NCI-H446 treated with DMSO at 0.1 percent for 48 hours (cell line): ENCODE measurements at places on chromosomes 3 and 15.

DNA sequence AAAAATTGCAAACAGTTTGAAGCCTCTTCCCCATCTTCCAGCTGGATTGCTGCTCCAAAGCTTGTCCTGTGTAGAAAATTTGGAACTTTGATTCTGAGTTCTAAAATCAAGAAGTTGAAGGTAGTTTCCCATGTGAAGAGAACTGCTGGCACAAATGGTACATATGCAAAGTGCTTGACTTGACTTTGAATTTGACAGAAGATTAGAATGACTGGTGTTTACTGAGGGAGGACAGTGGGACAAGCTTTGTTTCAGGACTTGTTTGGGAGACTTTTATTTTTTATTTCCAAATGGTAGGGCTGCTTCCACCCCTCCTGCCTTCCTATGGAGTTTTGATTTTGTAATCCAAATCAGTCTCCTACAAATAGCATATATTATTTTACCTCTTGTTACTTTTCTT, 7.4 kb downstream of the ZFAND6 start:
- no peak for DNase-seq

- DNase-seq: no peak
Observed at GRCh38 chr3:40661284-40661683, 136.5 kb downstream of the ZNF621 start.

GRCh38 chr3:37800022-37800551, 61.6 kb upstream of the CTDSPL start:
- DNase-seq: no peak

DNA sequence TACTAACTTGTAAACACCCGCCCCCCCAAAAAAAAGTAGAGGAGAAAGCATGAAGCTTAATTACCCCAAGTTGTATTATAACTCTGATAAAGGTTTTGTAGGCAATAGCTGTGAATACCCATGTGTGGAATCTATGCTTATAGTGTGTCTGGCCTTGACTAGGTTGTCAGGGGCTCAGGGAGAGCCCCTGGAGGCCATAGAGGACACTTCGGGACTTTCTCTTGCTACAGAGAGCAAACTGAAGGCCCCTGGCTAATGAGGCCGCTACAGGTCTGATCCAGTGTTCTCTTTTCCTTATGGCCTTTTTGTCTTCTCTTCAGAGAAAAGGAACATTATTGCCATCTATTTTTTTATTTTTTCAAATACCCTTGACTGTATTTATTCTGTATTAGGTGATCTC, 19.1 kb upstream of the SCAANT1 start:
- DNase-seq: no peak

- no peak for DNase-seq
Observed at GRCh38 chr15:80174017-80174746, 21.4 kb downstream of the FAH start.

GRCh38 chr3:113272385-113272779, 61.0 kb downstream of the BOC start:
- DNase-seq: no peak

DNA sequence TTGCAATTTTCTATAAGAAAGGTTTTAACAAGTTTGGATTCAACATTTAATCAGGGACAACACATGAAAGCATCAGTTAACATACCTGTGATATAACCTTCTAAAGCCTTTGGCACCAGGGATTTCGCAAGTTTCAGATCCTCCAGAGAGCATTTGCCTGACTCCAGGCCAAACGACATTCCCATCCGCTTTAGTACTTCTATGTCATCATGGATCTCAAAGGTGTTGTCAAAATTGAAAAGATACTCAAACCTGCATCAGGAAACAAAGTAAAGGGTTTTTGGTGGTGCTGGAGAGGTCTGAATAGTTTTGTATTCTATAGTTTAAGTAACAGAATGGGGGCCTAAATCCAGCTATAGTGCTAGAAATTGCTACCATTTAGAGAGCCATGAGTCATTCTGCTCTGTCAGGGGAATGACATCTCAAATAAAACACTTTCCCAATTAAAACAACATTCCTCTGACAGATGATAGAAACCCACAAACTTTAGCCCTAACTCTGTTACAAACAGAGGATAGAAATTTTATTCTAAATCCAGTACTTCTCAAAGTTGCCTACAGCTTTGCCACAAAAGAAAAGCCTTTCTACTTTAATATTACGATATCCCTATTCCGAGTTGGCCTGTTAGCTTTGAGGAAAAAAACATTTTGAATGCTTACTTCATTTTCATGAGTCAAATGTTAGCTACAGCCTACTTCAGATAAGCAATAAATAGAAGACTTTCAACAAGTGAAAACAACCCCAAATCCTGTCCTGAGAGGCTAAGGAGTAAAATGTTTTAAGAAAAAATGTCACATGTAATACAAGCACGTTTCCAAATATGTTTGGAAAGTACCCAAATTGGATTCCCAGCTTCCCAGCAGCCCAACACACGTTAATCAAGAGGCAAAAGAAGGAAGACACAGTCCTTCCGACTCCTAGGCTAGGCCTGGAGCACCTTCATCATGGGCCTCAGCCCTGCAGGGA, 83.4 kb downstream of the ATP1B3 start:
- DNase-seq: no peak

- DNase-seq: no peak
Observed at GRCh38 chr3:101898752-101899169, 49.4 kb downstream of the NFKBIZ start.

GRCh38 chr3:52062505-52062904, 6.1 kb upstream of the DUSP7 start:
- DNase-seq: peak; percentile 22

DNA sequence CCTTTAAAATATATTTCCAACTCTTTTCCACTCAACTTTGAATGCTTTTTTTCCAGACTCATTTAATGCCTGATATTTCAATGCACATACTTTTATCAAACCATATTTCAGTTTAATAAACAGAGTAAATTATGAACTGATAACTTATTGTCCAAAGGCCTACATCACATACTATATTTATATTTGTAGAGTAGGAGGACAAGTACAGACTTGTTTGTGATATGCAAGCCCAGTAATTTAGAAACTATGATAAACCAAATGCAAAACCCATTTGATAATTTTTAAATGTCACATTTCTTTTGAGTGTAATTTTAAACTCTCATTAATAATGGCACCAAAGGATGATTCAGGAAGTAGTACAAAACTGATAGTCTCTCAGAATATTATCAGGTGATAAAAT, 3.3 kb downstream of the RFX7 start:
- DNase-seq: no peak

DNA sequence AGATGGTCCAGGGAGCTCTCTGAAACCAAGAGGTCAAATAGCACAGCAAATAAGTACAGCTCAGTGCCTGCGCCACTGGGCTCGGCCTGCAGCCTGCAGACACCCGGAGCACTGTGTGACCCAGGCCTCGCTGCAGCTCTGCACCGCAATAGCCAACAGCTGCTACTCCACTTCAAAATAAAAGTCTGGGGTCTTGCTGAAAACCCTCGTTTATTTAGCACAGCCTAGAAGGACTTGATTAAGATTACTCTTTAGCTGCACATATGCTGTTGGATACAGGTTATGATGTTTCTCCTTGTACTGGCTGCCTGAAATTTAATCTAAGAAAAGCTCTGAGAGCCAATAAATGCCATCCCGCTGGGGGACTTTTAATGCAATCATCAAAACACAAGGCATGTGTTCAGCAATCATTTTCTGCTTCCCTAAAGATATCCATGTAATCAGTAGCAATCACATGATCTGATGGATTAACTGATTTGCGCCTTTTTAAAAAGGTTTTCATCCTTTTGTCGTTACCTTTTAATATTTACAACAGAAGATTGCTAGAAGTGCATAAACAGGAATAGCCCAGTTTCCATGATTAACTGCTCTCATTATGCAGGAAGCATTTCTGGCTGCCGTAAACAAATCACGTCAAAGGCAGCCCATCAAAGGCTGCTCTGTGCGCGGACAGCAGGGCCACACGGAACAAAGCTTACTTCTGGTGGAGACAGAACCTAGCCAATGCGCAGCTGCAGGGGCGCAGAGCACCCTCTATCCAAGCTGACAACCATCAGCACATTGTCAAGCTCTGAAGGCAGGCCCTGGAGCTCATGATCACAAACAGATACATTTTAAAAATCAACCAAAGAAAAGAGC, 58.8 kb downstream of the CLASP2 start:
- peak; percentile 64 for DNase-seq

GRCh38 chr3:117756563-117756962, 1047.0 kb downstream of the TUSC7 start:
- peak; percentile 94 for DNase-seq

- DNase-seq: no peak
Observed at GRCh38 chr3:157087373-157087772, 72.6 kb downstream of the CCNL1 start.

- no peak for DNase-seq
Observed at GRCh38 chr3:45994419-45995235, 997 bp downstream of the FYCO1 start.

DNA sequence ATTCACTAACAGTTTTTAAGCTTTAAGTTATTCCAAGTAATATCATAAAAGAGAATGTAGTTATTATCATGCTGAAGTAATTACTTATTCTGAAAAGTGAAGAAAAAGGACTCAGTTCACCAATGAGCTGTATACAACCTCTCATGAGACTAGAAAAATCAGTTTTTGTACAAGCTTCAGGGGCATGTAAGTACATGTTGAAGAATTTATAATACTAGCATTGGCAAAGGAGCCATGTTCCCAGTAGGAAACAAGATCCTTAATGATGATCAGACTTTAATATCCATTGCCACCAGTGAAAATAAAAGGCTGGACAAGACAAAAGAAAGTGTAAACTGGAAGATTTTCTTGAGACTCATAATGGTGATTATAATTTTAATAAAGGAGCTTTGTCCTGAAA, 532.8 kb downstream of the PLOD2 start:
- DNase-seq: no peak

DNA sequence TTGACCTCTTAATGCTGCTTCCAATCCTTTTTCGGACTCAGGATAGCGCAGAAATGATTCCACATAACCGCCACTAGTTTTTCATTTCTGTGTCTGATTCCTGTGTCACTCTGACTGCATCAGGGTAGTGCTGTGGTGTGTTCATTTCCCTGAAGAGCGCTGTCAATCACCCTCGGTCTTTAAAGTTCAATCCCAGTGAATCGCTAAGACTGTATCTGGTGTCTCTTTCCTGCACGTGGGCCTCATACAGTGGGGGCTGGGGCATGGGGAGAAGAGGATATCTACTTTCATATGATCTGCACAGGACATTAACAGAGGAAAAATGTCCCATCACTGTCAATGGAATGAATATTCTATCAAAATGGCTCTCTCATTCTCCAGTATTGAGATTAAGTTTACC, 32.9 kb upstream of the BNIP2 start:
- no peak for DNase-seq

GRCh38 chr15:29863438-29863837, 41.2 kb upstream of the TJP1 start:
- no peak for DNase-seq

- no peak for DNase-seq
Observed at GRCh38 chr15:54840621-54841398, 355.9 kb downstream of the RSL24D1 start.

- no peak for DNase-seq
Observed at GRCh38 chr15:65914981-65915925, 46.0 kb downstream of the RAB11A start.

DNA sequence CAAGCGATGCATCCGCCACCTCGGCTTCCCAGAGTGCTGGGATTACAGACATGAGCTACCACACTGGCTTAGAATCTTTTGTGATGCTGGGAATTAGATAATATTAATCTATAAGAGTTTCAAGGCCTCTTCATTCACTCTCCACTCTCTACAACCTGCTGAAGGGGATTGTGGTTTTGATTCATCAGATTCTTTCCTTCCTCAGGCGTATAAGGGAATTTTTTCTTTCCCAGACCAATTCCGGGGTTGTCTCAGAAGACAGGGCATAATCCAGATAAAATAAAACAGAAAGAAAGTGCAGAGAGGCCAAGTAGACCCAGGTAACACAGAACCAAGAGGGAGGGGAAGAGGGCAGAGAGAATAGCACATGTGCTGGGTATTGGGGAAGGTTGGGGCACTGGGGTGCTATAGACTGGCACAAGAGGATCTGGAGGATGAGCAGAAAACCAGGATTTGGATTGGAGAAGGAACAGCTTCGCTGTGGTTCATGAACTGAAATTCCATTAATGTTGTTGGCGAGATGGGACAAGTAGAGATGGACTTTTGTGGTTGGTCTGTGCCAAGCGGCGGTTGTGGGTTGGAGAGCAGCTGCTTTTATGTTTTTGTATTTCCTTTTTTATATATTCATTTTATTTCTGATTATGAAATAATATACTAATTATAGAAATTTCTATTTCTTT, 12.8 kb downstream of the ARL6IP5 start:
- no peak for DNase-seq

GRCh38 chr3:109924196-109924595, 586.9 kb upstream of the DPPA4 start:
- DNase-seq: no peak

- DNase-seq: no peak
Observed at GRCh38 chr3:143445118-143445517, 325.5 kb downstream of the CHST2 start.

- no peak for DNase-seq
Observed at GRCh38 chr3:33441225-33441976, 1.2 kb upstream of the UBP1 start.

DNA sequence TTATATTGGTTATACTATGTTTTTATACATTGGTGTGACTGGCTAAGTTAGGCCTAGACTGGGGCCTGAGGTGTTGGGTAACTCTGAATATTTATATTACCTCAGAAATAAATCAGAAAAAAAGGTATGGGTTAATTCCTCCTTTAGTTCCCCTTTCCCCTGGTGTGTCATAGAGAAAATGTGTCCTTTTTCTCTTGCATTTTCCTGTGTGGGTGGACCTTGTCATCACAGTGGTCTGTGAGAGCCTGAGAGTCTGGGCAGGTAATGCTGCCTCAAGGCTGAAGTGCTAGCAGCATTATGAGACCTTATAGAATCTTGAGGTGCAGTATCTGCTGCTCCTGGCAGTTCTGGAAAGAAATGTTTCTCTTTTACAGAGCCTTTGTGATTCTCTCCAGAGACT, 69.7 kb downstream of the PCOLCE2 start:
- DNase-seq: no peak

DNA sequence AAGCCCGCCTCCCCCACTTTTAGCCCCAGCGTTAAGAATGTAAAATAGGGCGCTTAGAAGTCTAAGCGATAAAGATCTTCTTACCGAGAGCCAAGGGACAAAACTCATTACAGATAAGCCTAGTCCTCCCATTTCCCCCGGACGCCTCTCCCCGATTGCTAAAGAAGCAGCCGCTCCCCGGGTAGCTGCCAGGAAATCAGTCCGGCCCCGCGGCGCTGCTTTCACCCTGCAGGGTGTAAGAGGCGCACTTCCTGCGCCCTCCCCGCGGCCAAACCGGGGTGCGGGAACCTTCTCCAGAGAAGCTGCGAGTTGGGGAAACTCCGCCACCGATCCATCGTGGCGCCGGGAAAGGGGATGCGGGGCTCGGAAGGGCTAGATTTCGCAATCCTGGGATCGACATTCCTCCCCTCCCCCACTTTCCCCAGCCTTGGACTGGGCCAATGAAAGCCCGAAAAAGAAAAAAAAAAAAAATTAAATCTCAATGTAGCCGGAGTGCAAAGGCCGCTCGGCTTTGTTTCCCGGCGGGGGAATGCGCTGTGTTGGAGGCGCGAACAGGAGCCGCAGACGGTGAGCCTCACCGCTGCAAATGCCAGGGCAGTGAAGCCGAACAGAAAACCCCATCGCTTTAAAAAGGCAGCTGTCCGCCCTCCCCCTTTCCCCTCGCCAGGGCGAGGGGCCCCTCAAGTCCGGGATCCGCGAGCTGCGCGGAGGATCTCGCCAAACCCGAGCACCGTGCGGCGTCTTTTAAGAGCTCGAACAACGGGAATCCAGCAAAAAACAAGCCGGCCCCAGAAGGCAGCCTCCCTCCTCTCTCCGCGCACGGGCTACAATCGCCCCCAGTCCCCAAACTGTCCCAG, 626 bp upstream of the PTPRG start:
- DNase-seq: peak; percentile 49
